ENCODE measurements at places on chromosomes 12 and 14. TPM values are rescaled to one million over a fixed set of nuclear protein-coding genes. Genes with fewer than 3 reads are reported as not detected.

The CINP gene
- 26.3 TPM for total RNA-seq

The GPD1 gene
- total RNA-seq, result 2.2 TPM

The FZD10 gene
- 0.10 TPM for total RNA-seq

The PARP11 gene
- total RNA-seq, result 9.6 TPM

The ST8SIA1 gene
- 31.3 TPM for total RNA-seq

The INSM2 gene
- total RNA-seq, result 0.33 TPM

The VRTN gene
- total RNA-seq, result 0.19 TPM

The RTL1 gene
- 1.4 TPM for total RNA-seq

The WDR20 gene
- total RNA-seq, result 25.0 TPM

The PLEKHG7 gene
- 0.05 TPM for total RNA-seq

The TPH2 gene
- 0.46 TPM for total RNA-seq

The AGAP2 gene
- total RNA-seq, result 12.7 TPM

The UNC79 gene
- 16.0 TPM for total RNA-seq

The KRT80 gene
- total RNA-seq, result 0.36 TPM

The TGM1 gene
- total RNA-seq, result 3.0 TPM

The NANOG gene
- total RNA-seq, result 0.14 TPM

The DDX54 gene
- 21.1 TPM for total RNA-seq

The COA8 gene
- total RNA-seq, result 64.0 TPM

The RDH16 gene
- 1.7 TPM for total RNA-seq

The ETFBKMT gene
- total RNA-seq, result 2.2 TPM

Measured in motor neuron (in vitro differentiated cells).